ENCODE measurements at places on chromosomes 6 and 20. TPM values are rescaled to one million over a fixed set of nuclear protein-coding genes. Genes with fewer than 3 reads are reported as not detected.

Gene RSPH4A
- 0.56 TPM for total RNA-seq

Gene C20orf144
- 0.19 TPM for total RNA-seq

Gene ADGRF4
- not detected for total RNA-seq

DNA sequence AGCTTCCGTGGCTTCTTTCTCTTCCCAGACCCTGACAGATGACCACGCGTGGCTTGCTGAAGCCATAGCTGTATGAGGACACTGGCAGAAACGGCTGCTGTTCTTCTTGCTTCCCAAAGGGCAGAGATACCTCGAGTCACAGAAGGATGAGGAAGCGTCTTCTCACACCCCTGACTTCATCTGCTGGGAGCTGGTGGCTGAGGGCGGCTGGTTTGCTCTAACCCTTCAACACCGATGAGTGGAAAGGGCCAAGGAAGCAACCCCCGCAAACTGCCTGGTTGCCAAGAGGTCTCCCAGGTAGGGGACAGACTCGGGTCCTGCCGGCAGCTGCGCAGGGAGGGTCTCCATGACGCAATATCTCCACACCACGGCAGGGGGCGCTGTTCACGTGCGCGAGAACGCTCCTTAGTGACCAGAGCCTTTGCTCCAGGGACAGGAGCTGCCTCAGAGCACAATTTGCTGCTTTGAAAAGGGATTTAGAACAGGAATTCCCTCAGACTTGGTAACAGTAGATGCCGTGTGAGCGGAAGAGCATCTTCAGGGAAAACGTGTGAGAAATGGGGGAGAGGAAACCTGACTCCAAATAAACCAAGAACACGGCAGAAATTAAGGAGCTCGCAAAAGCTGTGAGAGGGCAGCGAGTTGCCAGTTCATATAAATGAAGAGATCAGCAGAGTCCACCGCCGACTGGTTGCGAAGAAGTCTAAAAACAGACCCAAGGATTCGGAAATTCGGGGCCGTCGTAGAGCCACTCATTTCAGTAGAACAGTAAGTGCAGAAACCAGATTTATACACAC, 80.2 kb downstream of the ERMARD start:
- peak; percentile 79 for DNase-seq

DNA sequence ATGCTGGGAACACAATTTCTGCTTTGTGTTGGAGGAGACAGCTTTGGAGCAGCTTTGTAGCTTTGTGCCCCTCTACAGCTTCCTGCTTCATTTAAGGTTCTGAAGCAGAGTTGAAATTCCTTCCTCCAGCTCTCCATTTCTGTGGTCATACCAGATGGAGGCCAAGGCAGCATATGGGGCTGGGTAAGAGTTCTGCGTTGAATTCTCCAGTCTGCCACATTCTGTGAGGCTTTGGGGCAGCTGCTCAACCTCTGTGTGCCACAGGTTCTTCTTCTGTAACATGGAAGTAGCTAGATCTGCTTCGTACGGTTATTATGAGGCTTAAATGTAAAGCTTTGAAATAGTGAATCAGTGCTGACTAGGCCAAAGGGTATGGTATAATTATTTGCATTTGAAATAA, 2.9 kb upstream of the TRIM26 start:
- no peak for DNase-seq

DNA sequence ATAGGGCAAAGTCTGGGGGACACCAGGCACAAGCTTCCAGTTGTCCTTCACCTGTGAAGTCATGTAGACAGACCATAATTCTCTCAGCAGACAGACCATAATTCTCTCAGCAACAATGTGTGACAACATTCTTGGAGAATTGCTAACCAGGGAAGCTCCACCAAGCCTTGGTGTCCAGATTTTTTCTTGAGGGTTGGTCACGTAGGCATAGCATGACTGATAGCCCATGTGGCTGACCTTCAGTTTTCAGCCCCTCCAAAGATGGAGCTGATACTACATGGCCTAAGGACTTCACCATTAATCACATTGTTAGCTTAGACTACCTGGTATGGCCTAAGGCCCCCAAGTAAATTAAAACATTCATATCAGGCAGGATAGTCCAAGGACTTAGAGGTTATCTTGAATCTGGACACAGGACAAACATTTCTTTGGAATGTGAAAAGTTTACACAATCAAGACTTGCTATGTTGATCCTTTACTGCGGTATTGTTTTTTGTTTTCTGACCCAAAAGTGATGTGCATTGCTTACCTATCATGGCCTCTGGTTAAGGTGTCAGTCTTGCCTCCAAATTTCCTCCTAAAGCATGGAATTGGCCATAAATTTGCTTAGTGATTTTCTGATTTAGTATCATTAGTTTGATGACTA, 76.9 kb downstream of the CEP57L1 start:
- no peak for DNase-seq

- DNase-seq: no peak
Observed at GRCh38 chr6:79670789-79671188, 39.7 kb downstream of the SH3BGRL2 start.

GRCh38 chr6:12022953-12023388, 10.9 kb downstream of the HIVEP1 start:
- no peak for DNase-seq

DNA sequence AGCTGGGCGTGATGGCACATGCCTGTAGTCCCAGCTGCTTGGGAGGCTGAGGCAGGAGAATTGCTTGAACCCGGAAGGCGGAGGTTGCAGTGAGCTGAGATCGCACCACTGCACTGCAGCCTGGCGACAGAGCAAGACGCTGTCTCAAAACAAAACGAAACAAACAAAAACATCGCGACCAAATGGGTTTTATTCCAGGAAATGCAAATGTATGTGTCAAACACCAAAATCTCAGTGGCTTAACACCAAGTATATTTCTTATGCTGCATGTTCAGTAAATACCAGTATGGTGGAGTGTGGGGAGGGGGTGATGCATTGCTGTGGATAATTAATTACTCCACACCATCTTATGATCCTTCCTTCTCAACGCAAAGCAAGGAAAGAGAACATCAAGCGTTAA, 28.1 kb downstream of the ACTR5 start:
- no peak for DNase-seq

DNA sequence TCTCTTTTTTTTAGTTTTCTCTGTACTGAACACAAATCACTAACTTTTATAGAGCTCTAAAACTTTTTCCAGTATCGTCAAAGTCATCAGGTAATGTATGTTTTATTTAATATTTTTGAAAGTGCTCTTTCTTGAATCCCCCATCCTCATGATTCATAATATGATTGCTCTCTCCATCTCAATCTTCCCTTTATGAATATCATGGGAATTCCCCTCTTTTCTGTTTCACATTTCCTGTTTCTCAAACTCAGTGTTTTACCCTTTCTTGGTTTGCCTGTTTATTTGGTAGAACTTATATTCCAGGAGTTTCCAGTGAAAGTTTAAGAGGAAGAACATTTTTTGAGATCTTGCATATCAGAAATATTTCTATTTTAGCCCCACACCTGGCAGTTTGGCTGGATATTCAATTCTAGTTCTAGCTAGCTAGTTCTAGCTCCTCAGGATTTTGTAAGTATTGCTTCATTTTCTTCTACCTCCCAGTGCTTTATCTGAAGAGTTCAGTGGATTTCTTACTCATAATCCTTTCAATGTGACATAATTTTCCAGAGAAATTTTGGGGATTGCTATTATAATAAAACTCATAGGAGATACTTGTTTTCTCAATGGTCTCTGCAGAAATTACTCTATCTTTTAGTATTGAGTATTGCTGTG, 6.1 kb upstream of the C6orf58 start:
- no peak for DNase-seq
